ENCODE measurements at places on chromosomes 13 and 19.
A peak's percentile ranks its signal among the peaks of the same experiment; 100 is the strongest.

- no peak for DNase-seq
Observed at GRCh38 chr13:34708566-34709313, 233.3 kb upstream of the NBEA start.

- no peak for DNase-seq
Observed at GRCh38 chr13:77537289-77537919, 1.9 kb downstream of the SCEL start.

- DNase-seq, result no peak
Observed at GRCh38 chr13:51097353-51098043, 13.6 kb downstream of the C13orf42 start.

GRCh38 chr19:34994286-34994642, 5.9 kb upstream of the GRAMD1A start:
- DNase-seq, result no peak

DNA sequence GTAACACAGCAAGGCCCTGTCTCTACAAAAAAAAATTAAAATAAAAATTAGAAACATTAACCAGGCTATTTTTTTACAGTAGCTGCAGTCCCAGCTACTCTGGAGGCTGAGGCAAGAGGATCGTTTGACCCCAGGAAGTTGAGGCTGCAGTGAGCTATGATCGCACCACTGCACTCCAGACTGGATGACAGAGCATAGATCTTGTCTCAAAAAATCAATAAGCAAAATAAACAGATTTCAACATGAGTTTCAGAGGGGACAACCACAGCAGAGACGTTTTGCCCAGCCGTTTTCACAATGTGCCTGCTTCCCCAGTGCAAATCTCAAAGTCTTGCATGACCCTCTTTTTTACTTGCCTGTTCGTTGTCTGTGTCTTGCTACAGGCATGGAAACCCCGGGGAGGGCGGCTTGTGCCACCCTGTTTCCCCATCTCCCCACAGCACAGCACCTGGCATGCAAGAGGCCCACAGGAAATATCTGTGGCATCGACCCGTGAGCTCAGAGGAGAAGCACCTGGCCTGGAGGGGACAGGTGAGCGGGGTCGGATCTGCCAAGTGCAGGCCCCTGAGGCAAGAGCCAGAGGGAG, 222.0 kb upstream of the ZNF507 start:
- no peak for DNase-seq

- DNase-seq, result peak; percentile 88
Observed at GRCh38 chr19:41144403-41144802, 30.2 kb downstream of the CYP2F1 start.

DNA sequence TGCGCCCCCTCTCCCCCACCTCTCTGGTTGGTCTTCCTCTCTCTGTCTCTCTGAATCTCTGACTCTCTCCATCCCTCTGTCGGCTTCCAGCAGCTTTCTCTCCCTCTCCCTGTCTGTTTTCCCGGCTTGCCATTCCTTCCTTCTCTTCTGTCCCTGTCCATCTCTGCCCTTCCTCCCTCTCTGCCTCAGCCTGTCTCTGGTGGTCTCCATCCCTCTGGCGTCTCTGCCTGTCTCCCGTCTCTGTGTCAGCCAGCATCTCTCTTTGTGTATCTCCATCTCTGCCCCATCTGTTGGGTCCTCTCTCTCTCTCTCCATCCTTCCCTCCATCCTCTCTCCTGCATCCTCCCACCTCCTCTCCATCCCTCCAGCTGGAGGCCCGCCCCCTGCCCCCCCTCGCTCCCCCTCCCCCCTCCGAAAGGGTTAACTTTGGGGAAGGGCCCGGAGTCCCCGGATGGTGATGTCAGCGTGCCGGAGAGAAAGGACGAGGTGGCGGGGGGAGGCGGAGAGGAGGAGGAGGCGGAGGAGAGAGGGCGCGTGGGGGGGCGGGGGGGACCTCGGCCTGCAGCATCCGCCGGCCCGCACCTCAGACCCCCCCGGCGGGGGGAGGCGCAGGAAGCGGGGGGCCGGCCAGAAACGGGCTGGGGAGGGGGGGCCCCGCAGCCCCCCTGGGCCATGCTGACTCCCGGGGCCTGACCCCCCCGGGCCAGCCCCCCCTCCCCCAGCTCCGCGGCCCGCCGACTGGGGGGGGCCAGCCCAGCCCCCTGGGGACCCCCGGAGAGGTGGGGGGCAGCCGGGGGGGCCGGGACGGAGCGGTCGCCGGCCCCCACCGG, at the start of gene BRSK1:
Gene BRSK1 (plus strand): TSS at position 450 of the 830 bp plus-strand sequence. CDS start 446 bp downstream, outside the sequence.
- peak; percentile 58 for DNase-seq

- DNase-seq, result peak; percentile 37
Observed at GRCh38 chr19:54029930-54030490, 33.7 kb downstream of the VSTM1 start.

- DNase-seq, result no peak
Observed at GRCh38 chr13:26628706-26629105, 71.2 kb downstream of the WASF3 start.

DNA sequence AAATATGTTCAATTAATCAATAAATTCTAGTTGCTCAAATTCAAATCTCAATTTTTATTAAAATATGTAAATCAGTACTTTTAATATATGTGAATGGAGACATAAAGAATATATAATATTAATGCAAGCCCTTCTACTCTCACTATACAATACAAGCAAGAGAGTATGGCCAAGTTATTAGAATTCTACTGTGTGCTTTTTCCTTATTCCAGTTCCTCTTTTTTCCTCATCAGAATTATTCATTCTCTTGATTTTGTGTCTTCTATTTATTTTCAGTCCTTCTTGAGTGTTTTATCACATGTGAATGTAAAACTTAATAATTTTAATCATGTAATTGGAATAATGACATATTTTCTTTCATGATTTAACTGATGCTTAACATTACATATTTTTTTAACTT, 276.8 kb downstream of the PCDH20 start:
- no peak for DNase-seq

DNA sequence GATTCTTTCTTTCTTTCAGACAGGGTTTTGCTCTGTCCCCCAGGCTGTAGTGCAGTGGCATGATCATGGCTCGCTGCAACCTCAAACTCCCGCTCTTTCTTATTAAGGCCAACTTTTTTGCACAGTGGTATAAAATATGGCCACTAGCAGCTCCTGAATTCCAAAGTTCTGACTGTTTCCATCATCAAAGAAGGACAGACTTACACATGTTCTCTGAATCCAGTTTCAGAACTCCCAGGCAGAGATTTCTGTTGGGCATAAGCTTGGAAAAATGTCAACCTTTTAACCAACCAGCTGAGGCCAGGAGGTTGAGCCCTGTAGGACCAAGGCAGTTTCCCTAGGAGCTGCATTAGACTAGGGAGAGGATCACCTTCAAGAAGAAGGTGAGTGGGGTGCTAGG, 184.1 kb downstream of the HS6ST3 start:
- no peak for DNase-seq

GRCh38 chr13:44249431-44249836, 124.2 kb upstream of the SERP2 start:
- no peak for DNase-seq

GRCh38 chr13:53068585-53069520, 40.2 kb downstream of the OLFM4 start:
- no peak for DNase-seq

DNA sequence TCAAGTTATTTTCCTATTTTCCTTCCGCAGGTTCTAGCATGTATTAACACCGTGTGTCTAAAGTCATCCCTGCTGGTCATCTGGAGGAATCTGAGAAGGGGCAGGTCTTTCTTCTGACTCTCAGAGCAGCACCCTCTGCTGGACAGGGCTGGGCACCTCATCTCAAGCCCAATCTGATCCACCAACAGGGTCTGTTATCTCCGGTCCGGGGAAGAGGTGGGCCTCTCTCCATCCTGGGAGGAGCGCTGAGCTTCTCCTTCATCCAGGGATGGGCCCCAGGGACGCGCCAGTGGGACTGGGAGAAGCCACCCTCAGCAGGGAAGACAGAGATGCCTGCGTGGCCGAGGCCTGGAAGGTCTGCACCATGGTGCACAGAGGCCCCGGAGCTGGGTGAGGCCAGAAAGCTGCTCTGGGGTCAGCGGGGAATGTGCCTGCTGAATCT, 26.0 kb upstream of the ZNF331 start:
- peak; percentile 29 for DNase-seq

- peak; percentile 35 for DNase-seq
Observed at GRCh38 chr19:4557971-4558941, 1.2 kb downstream of the SEMA6B start.

GRCh38 chr13:23695711-23696464, 125.7 kb downstream of the TNFRSF19 start:
- peak; percentile 31 for DNase-seq
